Endothelial cell of umbilical vein (primary cell): ENCODE measurements at places on chromosomes 7 and 10. TPM values are rescaled to one million over a fixed set of nuclear protein-coding genes. Genes with fewer than 3 reads are reported as not detected.

- H3K27ac ChIP-seq, result no peak overlapping the region
- H3K27me3 ChIP-seq, result peaks cover 17% of the 10 kb centered on the region
- H3K4me3 ChIP-seq, result no peak overlapping the region
- no peak for DNase-seq
- peaks cover 10% of the 10 kb centered on the region for H3K4me1 ChIP-seq
These were observed 7.1 kb upstream of the TFPI2 start for GRCh38 chr7:93897680-93898079.

DNA sequence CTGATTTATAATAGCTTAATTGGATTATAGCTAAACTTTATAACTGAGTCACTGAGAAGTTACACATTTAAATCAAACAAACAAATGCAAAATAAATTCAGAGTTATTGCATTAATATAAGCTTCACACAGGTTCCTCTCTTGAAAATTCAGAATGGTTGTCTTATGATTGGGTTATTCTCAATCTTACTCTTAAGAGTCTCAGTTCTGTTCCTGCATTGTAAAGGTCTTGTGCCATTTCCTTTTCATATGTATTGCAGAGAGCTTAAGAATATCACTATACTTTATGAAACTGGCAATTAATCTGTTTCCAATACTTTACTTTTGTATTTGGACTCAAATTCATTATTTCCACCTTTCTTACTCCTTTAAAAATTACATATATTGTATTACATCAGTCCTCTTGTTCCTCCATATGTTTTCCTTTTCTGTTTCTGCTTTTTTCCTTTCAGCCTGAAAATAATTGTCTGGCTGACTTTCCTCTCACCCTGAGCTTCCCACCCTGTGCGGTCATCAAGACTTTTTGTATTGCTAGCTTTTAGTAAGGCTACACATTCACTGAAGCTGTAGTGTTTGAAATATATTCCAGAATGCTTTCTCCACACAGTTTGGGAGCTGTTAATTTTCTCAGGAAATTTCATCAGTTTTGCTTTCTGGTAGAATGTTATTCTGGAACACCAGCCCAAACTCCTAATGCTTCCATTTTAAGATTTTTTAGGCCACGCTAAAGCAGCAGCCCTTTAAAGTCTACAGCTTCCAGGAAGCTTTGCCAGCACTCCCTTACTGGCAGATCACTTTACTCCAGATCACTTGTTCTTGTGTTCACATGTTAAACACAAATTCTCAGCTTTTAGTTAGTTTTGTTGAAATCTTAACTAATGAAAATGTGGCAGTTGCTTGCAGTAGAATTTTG, 139.4 kb downstream of the KCND2 start:
- H3K27me3 ChIP-seq, result no peaks in the 10 kb centered on the region
- H3K4me3 ChIP-seq, result no peak overlapping the region
- no peak for DNase-seq

- no peak for DNase-seq
- H3K27me3 ChIP-seq, result peaks cover 7% of the 10 kb centered on the region
- H3K4me1 ChIP-seq, result no peaks in the 10 kb centered on the region
- no peak overlapping the region for H3K4me3 ChIP-seq
- no peak overlapping the region for H3K27ac ChIP-seq
These were observed 150.2 kb upstream of the CDK1 start for GRCh38 chr10:60627778-60628748.

DNA sequence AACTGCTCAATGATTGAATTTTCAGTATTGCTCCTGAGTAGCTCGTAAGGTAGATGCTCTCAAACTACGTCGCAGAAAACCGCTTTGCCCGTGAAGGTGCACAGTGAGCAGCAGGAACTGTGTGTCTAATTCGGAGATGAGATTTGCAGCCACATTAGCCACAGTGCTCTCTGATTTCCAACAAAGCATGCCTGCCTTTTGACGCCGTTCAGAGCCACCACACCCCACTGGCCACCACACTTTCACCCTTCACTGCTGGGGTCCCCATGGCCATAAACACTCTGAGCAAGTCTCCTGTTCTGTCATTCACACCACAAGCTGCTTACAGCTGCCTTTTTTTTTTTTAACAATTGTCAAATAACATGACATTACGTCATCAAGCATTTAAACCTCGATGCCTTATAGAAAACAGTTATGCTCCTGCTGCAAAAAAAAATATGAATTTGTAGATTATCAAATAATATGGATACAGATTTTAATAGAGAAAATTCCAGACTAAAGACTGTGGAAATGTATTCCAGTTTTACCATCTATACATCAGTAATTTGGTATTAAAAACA, 578.8 kb upstream of the PFKP start:
- no peak overlapping the region for H3K4me3 ChIP-seq
- no peaks in the 10 kb centered on the region for H3K36me3 ChIP-seq
- no peak overlapping the region for H3K27ac ChIP-seq
- no peaks in the 10 kb centered on the region for H3K27me3 ChIP-seq
- no peak for DNase-seq

DNA sequence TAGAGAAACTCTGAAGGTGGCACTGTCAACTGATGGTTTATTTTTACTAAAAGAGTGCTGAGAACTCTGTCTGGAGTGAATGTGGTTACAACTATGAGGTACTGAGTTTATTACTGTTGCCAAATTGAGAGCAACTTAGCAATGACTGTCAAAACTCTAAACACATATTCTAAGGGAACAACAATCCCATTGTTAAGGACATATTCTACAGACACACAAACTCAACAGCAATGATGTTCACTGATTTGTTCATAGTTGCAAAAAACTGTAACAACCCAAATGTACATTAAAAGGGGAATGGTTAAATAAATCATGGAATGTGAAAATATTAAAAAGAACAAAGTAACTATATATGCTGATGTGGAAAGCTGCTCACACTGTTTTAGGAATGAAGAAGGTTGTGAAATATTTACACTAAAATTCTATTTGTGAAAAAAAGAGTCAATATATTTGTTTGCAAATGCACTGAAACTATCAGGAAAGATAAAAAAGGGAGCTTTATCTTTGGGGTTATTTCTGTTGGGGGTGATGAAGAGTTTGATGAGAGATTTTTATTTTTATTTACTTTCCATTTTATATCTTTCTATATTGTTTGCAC, 12.9 kb downstream of the PON2 start:
- no peak overlapping the region for H3K4me3 ChIP-seq
- no peaks in the 10 kb centered on the region for H3K27me3 ChIP-seq
- no peak for DNase-seq
- H3K4me1 ChIP-seq, result no peaks in the 10 kb centered on the region
- H3K36me3 ChIP-seq, result peaks cover 3% of the 10 kb centered on the region
- H3K27ac ChIP-seq, result no peak overlapping the region

GRCh38 chr10:70773965-70774809, 11.0 kb downstream of the TBATA start:
- H3K27ac ChIP-seq, result no peak overlapping the region
- H3K36me3 ChIP-seq, result no peaks in the 10 kb centered on the region
- H3K4me3 ChIP-seq, result no peak overlapping the region
- no peaks in the 10 kb centered on the region for H3K4me1 ChIP-seq
- H3K27me3 ChIP-seq, result peaks cover 2% of the 10 kb centered on the region

The ACHE gene
- 0.18 TPM in 2 replicates for total RNA-seq

GRCh38 chr10:14056610-14057332, 274.0 kb downstream of the FRMD4A start:
- peaks cover 5% of the 10 kb centered on the region for H3K27me3 ChIP-seq
- no peaks in the 10 kb centered on the region for H3K36me3 ChIP-seq
- no peak overlapping the region for H3K4me3 ChIP-seq
